ENCODE measurements at places on chromosomes 5 and 9.
A peak's percentile ranks its signal among the peaks of the same experiment; 100 is the strongest.

DNA sequence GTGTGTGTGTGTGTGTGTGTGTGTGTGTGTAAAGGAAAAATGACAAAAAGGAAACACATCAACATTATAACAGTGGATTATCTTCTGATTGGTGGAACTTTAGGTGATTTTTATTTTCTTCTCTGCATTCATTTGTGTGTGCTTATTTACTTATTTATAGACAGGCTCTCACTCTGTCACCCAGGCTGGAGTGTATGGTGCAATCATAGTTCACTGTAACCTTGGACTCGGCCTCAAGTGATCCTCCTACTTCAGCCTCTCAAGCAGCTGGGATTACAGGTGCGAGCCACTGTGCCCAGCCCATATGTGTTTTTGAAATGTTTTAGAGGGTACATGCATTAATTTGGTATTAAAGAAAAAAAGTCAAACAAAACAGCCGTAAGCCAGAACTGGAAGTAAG is 39.1 kb downstream of the FAT2 start:
- no peak for DNase-seq

- no peak for DNase-seq
These were observed 78.9 kb upstream of the ZNF462 start for GRCh38 chr9:106784076-106784475.

DNA sequence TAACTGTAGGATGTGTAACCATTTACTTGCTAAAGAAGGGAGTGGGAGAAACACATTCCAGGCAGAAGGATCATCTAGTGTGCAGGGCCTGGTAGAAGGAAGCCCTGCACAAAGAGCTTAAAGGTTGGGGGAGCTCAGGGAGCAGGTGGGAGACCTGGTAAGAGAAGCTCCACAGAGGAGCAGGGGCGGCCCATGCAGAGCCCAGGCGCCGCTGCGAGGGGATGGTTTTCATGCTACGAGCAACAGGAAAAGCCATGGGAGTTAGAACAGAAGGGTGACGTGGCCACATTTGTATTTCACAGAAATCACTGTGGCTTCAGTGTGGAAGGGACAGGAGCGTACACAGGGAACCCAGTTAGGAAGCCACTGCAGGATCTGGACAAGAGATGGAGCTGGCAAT is 73.1 kb downstream of the PDE6A start:
- no peak for DNase-seq

DNA sequence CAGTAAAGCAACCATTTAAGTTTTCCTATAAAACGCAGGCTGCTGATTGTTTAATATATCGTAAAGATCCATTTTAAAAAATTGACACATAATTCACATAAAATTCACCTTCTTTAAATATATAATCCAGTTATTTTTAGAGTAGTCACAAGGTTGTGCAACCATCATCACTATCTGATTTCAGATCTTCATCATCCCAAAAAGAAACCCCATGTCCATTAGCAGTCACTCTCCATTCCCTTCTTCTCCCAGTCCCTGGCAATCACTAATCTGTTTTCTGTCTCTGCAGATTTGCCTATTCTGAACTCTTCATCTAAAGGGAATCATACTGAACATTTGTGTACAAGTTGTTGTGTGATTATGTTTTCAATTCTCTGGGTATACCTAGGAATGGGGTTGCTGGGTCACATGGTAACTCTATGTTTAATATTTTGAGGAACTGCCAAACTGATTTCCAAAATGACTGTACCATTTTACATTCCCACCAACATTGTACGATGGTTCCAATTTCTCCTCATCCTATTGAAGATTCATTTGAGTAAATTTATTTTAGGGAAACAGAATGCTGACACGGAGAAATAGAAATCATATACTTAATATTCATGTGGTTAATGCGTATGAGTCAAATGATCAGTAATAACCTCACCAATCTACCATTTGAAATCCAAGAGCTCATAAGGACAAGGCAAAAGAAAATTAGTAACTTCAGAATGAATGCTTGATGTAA is 57.8 kb upstream of the PLPP1 start:
- DNase-seq, result no peak

- no peak for DNase-seq
These were observed 64.9 kb downstream of the FAM170A start for GRCh38 chr5:119694284-119694683.

GRCh38 chr5:81850501-81851357 is 99.8 kb upstream of the SSBP2 start:
- no peak for DNase-seq

DNA sequence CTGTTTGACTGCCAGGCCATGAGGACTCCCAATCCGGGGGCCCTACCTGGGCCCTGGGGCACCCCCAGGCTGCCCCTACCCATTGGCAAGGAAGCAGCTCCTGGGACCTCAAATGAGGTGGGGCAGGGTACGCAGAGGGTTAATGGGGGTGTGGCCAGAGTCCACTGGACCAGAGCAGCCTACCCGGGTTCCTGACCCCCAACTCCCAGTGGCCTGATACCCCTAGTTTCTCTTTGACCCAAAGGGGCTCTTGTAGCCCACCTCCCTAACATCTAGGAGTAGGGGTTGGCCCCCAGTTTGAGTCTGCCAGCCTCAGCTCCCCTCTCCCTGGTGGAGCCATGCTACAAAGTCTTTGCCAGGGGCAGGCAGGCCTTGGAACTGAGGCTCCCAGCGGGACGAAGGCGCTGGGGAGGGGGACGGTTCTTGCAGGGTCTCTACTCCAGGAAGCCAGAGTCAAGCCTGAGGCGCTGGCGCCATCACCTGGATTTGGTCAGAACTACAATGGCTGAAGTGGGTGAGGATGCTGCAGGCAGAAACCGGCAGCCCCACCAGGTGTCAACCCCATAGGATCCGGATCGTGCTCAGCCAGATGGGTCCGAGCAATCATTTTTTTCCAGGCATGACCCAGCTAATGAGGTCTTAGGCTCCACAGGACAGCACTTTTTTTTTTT is 8.4 kb upstream of the CERCAM start:
- peak; percentile 12 for DNase-seq

- DNase-seq, result no peak
These were observed 9.0 kb downstream of the GPSM1 start for GRCh38 chr9:136336156-136336870.

GRCh38 chr9:71962328-71962727 is 50.9 kb downstream of the C9orf85 start:
- DNase-seq, result no peak

GRCh38 chr5:85614489-85614888 is 1003.3 kb upstream of the COX7C start:
- no peak for DNase-seq

DNA sequence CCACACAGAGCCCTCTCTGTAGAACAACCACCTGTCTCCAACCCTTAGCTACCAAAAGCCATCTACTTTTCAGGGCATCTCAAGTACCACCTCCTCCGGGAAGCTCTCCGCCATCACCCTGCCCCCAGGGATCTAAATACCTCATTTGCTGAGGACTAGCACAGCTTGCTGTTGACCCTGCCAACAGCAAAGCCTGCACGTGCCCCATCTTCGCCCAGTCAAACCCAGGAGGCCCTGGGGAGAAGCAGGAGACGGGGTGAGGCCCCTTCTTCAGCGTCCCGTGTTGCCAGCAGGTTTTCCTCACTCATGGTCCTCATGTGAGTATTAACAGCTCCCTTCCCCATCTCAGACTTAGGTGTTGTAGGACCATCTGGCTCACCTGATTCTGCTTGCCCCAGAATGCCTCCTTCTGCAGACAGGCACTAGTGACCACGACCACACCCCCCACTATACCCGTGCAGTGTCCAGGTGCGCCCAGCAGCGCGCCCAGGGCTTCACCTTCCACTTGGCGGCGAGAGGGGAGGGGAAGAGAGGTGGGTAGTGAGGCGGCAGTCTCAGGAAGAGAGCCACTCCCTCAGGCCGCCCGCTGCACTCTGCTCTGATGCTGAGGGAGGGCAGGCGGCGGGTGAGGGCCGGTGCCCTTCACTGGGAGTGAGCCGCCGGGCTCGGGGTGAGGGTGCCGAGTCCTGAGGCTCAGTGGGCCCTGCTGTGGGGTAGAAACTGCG is 11.1 kb downstream of the VAV2 start:
- DNase-seq, result no peak

GRCh38 chr5:96755851-96756250 is 51.9 kb downstream of the ERAP1 start:
- DNase-seq, result no peak

DNA sequence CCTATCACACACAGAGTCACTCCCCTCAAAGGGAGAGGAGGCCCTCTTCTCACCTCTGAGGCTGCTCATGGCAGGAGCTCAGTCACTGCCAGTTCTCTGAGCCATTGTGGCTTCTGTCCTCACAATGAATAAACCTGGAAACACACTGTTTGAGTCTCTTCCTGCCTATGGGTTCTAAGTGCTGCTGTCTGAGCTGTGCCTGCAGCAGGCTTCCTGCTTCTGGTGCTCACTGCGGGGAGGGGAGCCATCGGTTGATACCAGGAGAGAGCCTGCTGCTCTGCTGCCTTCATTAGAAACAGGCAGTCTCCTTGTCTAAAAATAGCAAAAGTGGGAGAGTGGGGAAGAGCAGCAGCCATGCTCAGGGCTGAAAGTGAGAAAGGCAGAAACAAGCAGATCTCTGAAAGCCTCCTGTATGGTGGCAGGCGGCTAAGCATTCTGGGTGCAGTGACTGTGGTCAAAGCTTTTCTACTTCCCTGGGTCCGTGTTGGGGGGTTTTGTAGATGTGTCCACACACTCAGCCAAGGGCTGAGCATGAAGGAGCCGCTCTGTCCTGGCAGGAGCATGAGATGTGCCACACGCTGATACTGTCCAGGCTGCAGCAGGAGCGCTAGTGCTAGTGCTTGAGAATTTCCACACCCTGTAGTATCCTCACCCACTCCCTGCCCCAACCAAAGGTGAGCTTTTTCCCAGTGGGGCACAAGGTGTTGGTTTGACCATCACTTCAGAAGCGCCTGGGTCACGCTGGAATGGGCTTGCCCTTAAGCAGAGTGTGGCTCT is 34.2 kb downstream of the PRKACG start:
- no peak for DNase-seq

DNA sequence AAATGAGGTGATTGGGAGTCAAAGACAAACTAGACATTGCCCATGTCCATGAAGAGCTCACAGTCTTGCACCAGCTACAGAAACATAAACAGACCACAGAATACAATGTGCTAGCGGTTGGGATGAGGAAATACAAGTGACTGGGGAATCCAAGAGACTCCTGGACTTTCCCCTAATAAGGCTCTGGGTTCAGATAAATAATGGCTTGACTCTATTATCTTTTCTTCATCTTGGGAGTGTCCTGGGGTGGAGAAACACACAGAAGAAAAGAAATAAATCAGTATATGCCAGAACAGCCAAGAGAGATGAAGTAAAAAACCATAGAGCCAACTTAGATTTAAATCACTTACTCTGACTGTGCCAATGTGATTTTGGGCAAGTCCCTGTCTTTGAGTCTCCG is 227.8 kb downstream of the PAPPA start:
- DNase-seq, result no peak
